ENCODE measurements at places on chromosomes 12 and 14.

DNA sequence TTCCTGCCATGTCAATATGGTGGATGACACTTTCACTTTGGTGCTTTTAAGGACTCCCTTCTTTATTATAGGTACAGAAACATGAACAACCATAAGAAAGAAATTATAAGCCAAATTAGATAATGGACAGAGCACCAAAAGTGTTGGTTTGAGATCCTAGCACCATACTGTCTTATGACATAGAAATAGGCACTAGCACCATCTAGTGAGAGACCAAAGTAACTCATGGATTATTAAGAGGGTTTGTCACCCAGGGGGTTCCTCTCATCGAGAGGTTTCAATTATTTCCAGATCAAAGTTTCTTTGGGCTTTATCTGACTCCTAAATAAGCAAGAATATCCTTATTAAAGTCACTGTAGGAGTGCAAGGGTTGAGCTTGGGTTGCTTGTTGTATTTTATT is 153.0 kb upstream of the DIO2 start:
- no peak for DNase-seq

GRCh38 chr12:80936642-80937390 is 918 bp downstream of the LIN7A start:
- DNase-seq: peak; percentile 79

DNA sequence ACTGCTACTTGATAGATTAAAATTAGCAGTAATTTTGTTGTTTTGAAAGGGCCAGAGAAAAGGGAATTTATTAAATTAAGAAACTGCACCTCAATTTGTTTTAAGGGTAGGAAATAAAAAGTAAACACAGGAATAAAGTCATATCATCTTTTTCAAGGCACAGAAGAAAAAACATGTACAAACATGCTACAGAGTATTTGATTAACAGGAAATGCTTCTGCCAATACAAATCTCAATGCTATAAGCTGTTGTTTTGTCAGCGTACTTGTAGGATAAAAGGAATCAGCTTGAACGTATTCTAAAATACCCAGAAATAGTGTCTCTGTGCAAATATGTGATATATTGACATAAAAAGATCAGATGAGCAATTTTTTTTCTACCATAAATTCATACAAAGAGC is 474.0 kb upstream of the MGAT4C start:
- DNase-seq: no peak

GRCh38 chr14:88668448-88669116 is 105.7 kb downstream of the ZC3H14 start:
- no peak for DNase-seq

GRCh38 chr14:27228053-27228452 is 630.2 kb upstream of the NOVA1 start:
- no peak for DNase-seq

- DNase-seq: no peak
These were observed 133.8 kb downstream of the SAMD4A start for GRCh38 chr14:54700717-54701116.

- no peak for DNase-seq
These were observed 4.6 kb downstream of the OVCH1 start for GRCh38 chr12:29492891-29493290.

- no peak for DNase-seq
These were observed 56.7 kb downstream of the RALGAPA1 start for GRCh38 chr14:35752380-35752779.

DNA sequence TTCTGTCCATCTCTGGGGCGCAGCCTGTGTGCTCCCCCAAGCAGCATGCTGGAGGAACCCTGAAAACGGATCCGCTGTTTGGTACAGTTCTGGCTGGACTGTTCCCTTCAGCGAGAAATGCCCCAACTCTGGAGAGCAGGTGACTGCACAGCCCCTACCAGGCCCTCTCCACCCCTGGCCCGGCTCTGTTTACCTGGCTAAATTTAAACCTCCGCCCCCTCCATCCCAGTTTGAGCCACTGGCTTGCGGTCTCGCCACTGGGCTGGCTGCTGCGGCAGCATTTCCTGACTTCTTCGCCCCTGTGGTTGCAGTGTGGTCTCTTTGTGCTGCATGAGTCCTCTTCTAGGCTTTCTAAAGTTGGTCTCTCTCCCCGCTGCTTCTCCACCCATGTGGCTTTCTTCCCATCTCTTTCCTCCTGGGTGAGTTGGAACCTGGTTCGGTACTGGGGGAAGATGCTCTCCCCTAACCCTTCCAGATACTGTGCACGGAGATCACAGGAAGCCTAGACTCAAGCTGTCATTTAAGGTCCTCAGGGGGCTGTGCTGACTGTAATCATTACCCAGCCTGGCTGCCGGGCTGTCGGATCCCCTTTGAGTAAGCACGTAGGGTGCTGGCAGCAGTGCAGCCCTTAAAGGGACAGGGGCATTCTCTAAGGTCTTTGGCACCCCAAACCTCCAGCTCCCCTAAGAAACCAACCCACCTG is 60.6 kb downstream of the FBXL14 start:
- peak; percentile 49 for DNase-seq

DNA sequence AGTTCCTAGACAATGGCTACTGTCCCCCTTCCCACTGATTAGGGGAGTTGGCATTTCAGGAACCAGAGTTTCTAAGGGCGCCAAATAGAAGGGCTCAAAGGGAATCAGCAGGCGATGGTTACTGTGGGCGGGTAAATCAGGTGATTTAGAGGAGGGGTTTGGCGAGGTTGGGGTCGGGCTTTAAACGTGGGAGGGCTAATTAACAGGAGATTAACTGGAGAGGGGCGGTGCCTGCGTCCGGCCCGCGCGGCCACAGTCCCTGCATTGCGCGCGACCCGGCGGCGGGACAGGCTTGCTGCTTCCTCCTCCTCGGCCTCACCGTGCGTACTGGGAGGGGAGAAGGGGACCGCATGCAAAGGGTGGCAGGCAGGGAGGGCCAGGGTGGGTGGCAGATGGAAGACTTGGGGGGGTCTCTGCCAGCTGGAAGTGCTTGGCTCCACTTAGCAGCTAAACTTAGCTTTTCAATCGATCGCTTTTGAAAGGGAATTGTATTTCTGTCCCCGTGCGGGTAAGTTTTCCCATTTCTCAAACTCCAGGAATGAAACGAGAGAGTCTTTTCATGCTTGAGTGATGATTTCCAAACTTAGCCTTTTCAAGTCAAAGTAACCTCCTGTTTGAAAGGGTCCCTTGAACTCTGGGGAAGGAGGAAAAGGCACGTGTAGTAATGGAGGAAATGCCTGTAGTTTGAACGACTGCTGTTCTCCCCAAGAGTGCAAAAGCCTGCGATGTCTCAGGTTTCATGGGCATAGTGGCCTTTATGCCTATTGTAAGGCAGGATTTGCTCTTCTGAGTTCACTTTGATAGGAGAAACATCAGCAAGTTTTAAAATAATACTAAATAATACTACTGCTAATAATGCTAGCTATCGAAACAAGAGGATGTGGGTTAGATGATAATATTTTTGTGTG is at the start of gene MGST1:
TSS of gene MGST1 (plus strand) at position 255 of the 908 bp plus-strand sequence. CDS start 6,608 bp downstream, outside the sequence.
- DNase-seq: peak; percentile 67

GRCh38 chr12:89192429-89192828 is 159.9 kb downstream of the DUSP6 start:
- DNase-seq: no peak

DNA sequence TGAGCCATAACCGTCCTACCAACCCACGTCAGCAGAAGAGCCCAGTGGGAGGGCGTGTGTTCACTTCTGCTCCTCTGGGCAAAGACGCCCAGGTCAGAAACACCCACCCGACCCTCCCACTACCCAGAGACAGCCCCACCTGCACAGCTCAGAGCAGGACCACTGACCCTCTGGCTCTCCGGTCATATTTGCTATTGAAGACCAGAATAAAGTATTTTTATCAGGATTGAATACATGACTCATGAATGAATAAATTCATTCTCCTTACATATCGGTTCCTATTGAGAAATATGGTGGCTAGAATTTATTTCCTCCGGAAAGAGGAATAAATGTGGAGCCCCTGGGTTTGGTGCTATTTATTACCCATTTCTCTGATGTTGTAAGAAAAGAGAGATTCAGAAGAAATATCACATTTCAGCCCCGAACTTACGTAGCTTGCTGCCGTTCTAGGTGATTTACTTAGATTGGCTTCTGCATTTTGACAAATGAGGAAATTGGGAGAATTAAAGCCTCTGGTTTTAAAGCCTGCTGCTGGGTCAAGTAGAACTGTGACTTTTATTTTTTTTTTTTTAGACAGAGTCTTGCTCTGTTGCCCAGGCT is 36.4 kb upstream of the P2RX7 start:
- DNase-seq: no peak

DNA sequence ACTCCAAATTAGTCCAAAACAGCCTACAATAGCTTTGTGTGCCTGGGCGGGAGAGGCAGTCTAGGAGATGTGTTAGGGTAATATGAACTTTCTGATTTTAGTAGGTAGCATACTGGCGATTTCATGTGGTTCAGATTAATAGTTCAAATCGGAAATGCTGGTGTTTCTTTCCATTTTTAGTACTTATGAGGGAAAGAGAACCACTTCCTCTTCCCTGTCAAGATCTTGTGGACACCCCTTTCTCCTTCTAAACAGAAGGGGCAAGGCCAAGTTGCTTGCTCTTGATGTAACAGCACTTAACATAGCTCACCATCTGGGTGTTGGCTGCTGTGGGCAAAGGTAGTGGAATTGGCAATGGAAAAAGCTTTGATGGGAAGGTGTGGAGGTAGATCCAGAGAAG is 32.2 kb upstream of the IGF1 start:
- DNase-seq: no peak

- peak; percentile 74 for DNase-seq
These were observed at the start of gene DGLUCY for GRCh38 chr14:91113829-91114078. TSS of gene DGLUCY (plus strand) at chr14:91114073. CDS start at chr14:91160295, 46,222 bp downstream.

GRCh38 chr14:81211844-81212243 is 8.9 kb downstream of the GTF2A1 start:
- no peak for DNase-seq

DNA sequence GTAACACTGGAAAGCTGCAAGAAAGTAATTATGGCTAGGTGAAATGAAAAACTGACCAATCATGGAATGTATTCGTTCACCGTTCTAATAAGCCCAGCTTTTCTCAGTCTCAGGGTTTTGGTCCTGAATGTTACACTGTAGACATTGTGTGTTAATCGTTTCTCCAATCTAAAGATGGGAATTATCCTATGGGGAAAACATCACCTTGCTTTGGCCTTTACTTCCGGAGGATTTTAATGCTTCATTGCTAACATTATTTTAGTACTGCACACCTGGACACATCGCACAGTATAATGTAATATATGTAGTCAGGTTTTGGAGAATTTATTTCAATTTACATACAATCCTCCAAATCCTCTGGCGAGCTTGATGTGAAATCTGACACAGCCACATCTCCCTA is 1.2 kb upstream of the TRHDE start:
- DNase-seq: no peak
